ENCODE measurements at places on chromosomes 4 and X. TPM values are rescaled to one million over a fixed set of nuclear protein-coding genes. Genes with fewer than 3 reads are reported as not detected.

GRCh38 chr4:126051689-126052424 is 737.1 kb downstream of the FAT4 start:
- H3K4me1 ChIP-seq: peaks cover 22% of the 10 kb centered on the region
- peaks cover 4% of the 10 kb centered on the region for H3K36me3 ChIP-seq
- no peak overlapping the region for H3K4me3 ChIP-seq
- no peak for DNase-seq
- peak overlapping the region; percentile 73 for H3K27ac ChIP-seq

Gene SMIM31
- not detected for total RNA-seq

Gene MAGEB17
- total RNA-seq: not detected

Gene IL3RA
- total RNA-seq: 0.16 TPM
